ENCODE measurements at places on chromosomes 7 and 10. TPM values are rescaled to one million over a fixed set of nuclear protein-coding genes. Genes with fewer than 3 reads are reported as not detected.

ELAPOR2 gene
- total RNA-seq, result 7.1 TPM

PRKCQ gene
- under 0.01 TPM for total RNA-seq

CARD11 gene
- 0.28 TPM for total RNA-seq

HECW1 gene
- not detected for total RNA-seq

CNTNAP2 gene
- not detected for total RNA-seq

SLC39A12 gene
- total RNA-seq, result not detected

EN2 gene
- total RNA-seq, result not detected

VAX1 gene
- not detected for total RNA-seq

CPVL gene
- total RNA-seq, result 0.58 TPM

FGL2 gene
- 3.1 TPM for total RNA-seq

C10orf67 gene
- total RNA-seq, result 0.19 TPM

EPO gene
- not detected for total RNA-seq

MEST gene
- 384 TPM for total RNA-seq

SPDYE8 gene
- total RNA-seq, result not detected

EGFR gene
- total RNA-seq, result 47.2 TPM

SERPINE1 gene
- total RNA-seq, result 2,576 TPM

KIF11 gene
- 42.0 TPM for total RNA-seq

CCL24 gene
- total RNA-seq, result not detected

OR9A2 gene
- total RNA-seq, result not detected

WNT8B gene
- not detected for total RNA-seq

SH2D4B gene
- under 0.01 TPM for total RNA-seq

SH2B2 gene
- 1.2 TPM for total RNA-seq

C1GALT1 gene
- total RNA-seq, result 58.7 TPM

PFKFB3 gene
- 38.5 TPM for total RNA-seq

SUN3 gene
- not detected for total RNA-seq

FXYD4 gene
- not detected for total RNA-seq

ARHGEF35 gene
- 1.5 TPM for total RNA-seq

ACTR3C gene
- total RNA-seq, result 0.19 TPM
